ENCODE measurements at places on chromosomes 3 and 15.
A peak's percentile ranks its signal among the peaks of the same experiment; 100 is the strongest.

DNA sequence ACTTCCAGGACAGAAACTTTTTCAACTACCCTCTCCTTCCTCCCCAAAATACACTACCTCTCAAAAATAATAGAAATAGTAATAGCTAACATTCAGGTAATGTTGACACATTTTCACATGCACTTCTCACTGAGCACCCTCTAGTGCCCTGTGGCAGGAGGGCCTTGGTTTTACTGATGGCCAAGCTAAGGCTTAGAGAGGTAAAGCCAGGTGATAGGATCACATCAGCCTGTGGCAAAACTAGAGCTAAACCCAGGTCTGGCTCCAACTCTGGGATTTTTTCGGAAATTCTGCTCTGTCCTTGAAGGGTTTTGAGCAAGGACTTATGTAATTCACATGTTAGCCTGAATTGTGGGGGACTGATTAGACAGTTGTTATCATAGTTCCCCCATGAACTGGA, 922 bp upstream of the TAMM41 start:
- no peak for DNase-seq

GRCh38 chr3:123853686-123854372, 30.3 kb downstream of the MYLK start:
- DNase-seq = no peak

DNA sequence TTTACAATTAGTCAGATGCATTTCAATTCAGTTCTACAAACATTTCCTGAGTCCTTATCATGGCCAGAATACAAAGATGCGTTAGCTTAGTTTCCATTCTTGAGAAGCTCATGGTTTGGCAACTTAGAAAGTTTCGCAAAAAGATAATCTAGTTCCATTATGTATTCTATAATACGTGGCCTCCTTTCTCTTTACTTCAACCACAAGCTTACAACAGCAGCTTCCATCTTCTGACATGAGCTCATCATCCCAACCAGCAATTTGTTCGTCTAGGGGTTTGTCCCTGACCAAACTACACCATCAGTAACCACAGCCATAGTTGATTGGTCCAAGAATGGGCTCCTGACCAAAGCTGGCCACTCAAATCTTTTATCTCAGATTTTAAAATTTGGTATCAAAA, 267.6 kb upstream of the TBC1D5 start:
- DNase-seq = no peak

DNA sequence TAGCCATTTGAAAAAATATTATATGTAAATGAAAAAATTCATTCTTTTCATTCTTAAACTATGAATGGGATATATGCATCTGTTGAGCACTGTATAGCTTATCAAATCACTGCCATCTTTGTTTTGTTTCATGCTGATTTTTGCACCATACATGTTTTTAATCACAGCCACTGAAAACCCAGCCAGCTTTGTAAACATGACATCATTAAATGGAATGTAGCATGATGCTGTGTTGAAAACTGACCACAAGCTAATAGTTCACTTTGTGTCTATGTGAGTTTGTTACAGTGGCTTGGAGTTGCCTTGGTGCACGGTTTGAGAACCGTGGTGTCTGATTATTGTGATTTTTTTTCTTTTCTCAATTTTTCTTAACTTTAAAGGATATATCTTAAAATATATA, 75.7 kb downstream of the GMPS start:
- DNase-seq = peak; percentile 49

Data from RPMI7951 (cell line).